K562 (cell line): ENCODE measurements at places on chromosomes 13 and 19. TPM values are rescaled to one million over a fixed set of nuclear protein-coding genes. Genes with fewer than 3 reads are reported as not detected.

- peaks cover 4% of the 10 kb centered on the region; the same call in 1 of the 3 replicates for H3K27me3 ChIP-seq
- no peaks in the 10 kb centered on the region for H3K36me3 ChIP-seq
- peak overlapping the region; percentile 40 for H3K4me3 ChIP-seq
Observed at GRCh38 chr19:1748115-1748872, 5.0 kb upstream of the ONECUT3 start.

PROZ gene
- total RNA-seq, result not detected in 2 replicates

CYP2A6 gene
- 0.31 and 0.65 TPM in 2 replicates for total RNA-seq

- H3K36me3 ChIP-seq, result no peaks in the 10 kb centered on the region
- H3K27ac ChIP-seq, result no peak overlapping the region; the same call in 2 of the 3 replicates
- peaks cover 11% of the 10 kb centered on the region; the same call in 2 of the 3 replicates for H3K4me1 ChIP-seq
- H3K27me3 ChIP-seq, result no peaks in the 10 kb centered on the region
- H3K4me3 ChIP-seq, result no peak overlapping the region
- peak; percentile 61 for DNase-seq
Observed at GRCh38 chr19:38551450-38551813, 66.3 kb downstream of the MAP4K1 start.

PSG7 gene
- not detected in 2 replicates for total RNA-seq

DNA sequence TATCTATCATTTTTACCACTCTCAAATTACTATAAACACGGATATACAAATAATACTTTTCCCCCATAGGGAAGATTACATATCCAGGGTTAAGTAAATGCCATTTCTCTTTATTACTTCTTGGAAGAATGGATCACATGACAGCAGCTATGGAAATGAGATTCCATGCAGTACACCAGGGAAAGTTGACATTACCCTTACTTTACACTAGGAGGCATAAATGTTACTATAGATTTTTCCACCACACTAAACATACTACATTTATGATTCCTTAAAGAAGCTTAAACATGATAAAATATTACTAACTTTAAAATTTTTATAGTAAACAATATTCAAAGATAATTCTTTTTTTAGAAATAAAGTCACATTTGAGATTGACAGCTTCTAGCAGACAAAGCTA lies 611.4 kb downstream of the PCDH9 start:
- no peaks in the 10 kb centered on the region for H3K27me3 ChIP-seq
- H3K36me3 ChIP-seq, result no peaks in the 10 kb centered on the region
- H3K4me1 ChIP-seq, result no peaks in the 10 kb centered on the region

DNA sequence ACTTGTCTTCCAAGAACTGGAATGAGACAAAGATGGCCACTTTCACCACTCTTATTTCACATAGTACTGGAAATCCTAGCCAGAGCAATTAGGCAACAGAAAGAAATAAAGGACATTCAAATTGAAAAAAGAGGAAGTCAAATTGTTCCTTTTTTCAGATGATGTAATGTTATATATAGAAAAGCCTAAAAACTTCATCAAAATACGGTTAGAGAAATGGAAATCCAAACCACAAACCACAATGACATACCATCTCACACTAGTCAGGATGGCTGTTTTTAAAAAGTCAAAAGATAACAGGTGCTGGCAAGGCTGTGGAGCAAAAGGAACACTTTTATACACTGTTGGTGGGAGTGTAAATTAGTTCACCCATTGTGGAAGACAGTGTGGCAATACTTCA lies 113.3 kb upstream of the SPRY2 start:
- DNase-seq, result no peak
- H3K27ac ChIP-seq, result no peak overlapping the region
- no peaks in the 10 kb centered on the region for H3K4me1 ChIP-seq
- H3K36me3 ChIP-seq, result no peaks in the 10 kb centered on the region
- H3K4me3 ChIP-seq, result no peak overlapping the region
- no peaks in the 10 kb centered on the region for H3K27me3 ChIP-seq

- no peak for DNase-seq
- no peaks in the 10 kb centered on the region for H3K36me3 ChIP-seq
- no peak overlapping the region for H3K27ac ChIP-seq
- H3K4me1 ChIP-seq, result no peaks in the 10 kb centered on the region
- H3K27me3 ChIP-seq, result no peaks in the 10 kb centered on the region; the same call in 1 of the 2 replicates
Observed at GRCh38 chr13:50780201-50781015, 63.1 kb downstream of the DLEU7 start.

GRCh38 chr13:24921881-24922280 lies 157.9 kb downstream of the RNF17 start:
- DNase-seq, result no peak
- no peaks in the 10 kb centered on the region for H3K27me3 ChIP-seq
- peak overlapping the region; percentile 75 for H3K4me3 ChIP-seq

- no peaks in the 10 kb centered on the region for H3K4me1 ChIP-seq
- no peak overlapping the region for H3K27ac ChIP-seq
- no peaks in the 10 kb centered on the region for H3K36me3 ChIP-seq
- no peak for DNase-seq
Observed at GRCh38 chr13:43364210-43365038, 341.0 kb downstream of the DNAJC15 start.

ZNF560 gene
- 0.09 TPM in 1 of 2 replicates, not detected in the other for total RNA-seq

GRCh38 chr19:1103132-1103707 lies 574 bp upstream of the GPX4 start:
- peaks cover 31% of the 10 kb centered on the region; the same call in 2 of the 3 replicates for H3K36me3 ChIP-seq
- H3K27ac ChIP-seq, result peak overlapping the region; percentile 71
- no peak for DNase-seq
- H3K4me1 ChIP-seq, result peaks cover 33% of the 10 kb centered on the region
- no peaks in the 10 kb centered on the region for H3K27me3 ChIP-seq
- peak overlapping the region; percentile 24; the same call in 1 of the 2 replicates for H3K4me3 ChIP-seq

GRCh38 chr13:96216543-96216942 lies 126.6 kb downstream of the HS6ST3 start:
- no peaks in the 10 kb centered on the region for H3K27me3 ChIP-seq
- H3K27ac ChIP-seq, result no peak overlapping the region
- no peaks in the 10 kb centered on the region for H3K36me3 ChIP-seq
- peak; percentile 1 for DNase-seq
- no peaks in the 10 kb centered on the region for H3K4me1 ChIP-seq

FUT6 gene
- not detected in 2 replicates for total RNA-seq

- H3K27me3 ChIP-seq, result no peaks in the 10 kb centered on the region
- H3K4me1 ChIP-seq, result no peaks in the 10 kb centered on the region
- H3K4me3 ChIP-seq, result no peak overlapping the region
- H3K36me3 ChIP-seq, result no peaks in the 10 kb centered on the region
Observed at GRCh38 chr13:84997858-84998257, 801.4 kb downstream of the SLITRK6 start.

ERF gene
- 72.7 and 75.4 TPM in 2 replicates for total RNA-seq

DNA sequence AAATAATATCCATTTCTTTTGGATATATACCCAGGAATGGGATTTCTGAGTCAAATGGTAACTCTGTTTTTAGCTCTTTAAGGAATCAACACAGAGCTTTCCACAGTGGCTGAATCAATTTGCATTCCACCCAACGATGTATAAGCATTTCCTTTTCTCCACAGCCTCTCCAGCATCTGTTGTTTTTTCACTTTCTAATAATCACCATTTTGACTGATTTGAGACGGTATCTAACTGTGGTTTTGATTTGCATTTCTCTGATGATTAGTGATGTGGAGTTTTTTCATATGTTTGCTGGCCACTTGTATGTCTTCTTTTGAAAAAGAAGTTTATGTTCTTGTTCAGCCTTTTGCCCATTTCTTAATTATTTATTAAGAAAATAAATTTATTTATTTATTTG lies 352.2 kb upstream of the OBI1 start:
- no peak for DNase-seq
- H3K4me3 ChIP-seq, result no peak overlapping the region
- no peaks in the 10 kb centered on the region for H3K4me1 ChIP-seq
- H3K27me3 ChIP-seq, result no peaks in the 10 kb centered on the region
- H3K36me3 ChIP-seq, result no peaks in the 10 kb centered on the region

GRCh38 chr13:23674795-23675640 lies 104.8 kb downstream of the TNFRSF19 start:
- no peak for DNase-seq
- no peak overlapping the region for H3K4me3 ChIP-seq
- no peak overlapping the region for H3K27ac ChIP-seq
- no peaks in the 10 kb centered on the region for H3K27me3 ChIP-seq

FBL gene
- 761 and 811 TPM in 2 replicates for total RNA-seq

DNA sequence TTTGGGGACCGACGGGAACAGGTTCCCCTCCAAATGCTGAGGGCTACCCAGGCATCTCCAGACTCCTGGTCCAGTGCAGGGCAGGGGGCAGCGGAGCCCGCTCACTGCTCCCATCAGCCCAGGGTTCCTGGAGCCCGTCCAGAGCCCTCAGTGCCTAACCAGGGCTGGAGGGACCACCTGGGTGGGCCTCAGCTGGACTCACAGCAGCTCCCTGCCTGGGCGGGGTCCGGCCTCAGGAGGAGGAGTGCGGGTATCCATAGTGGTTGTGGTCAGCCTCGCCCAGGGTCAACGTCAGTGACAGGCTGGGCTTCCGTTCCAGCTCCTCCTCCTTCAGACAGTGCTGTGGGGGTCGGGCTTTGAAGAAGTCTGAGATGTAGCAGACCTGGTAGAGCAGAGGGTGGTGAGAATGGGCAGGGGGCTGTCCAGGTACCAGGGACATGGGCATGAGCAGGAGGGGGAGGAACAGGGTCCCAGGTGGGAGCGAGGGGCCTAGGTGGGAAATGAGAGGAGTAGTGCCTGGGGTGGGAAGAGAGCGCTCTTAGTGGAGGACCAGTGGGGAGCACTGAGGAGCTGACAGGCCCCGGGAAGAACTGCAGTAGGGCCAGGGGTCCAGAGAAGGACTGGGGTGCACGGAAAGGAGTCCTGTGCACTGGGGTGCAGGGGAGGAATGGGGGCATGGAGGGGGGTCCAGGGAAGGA lies 9.9 kb downstream of the PLPP2 start:
- DNase-seq, result peak; percentile 19
- H3K27me3 ChIP-seq, result peaks cover 3% of the 10 kb centered on the region; the same call in 2 of the 3 replicates
- no peaks in the 10 kb centered on the region for H3K36me3 ChIP-seq
- no peaks in the 10 kb centered on the region for H3K4me1 ChIP-seq
- H3K27ac ChIP-seq, result no peak overlapping the region

U2AF2 gene
- total RNA-seq, result 304 and 321 TPM in 2 replicates

- H3K36me3 ChIP-seq, result no peaks in the 10 kb centered on the region
- H3K27me3 ChIP-seq, result no peaks in the 10 kb centered on the region
- H3K27ac ChIP-seq, result no peak overlapping the region
- H3K4me3 ChIP-seq, result no peak overlapping the region
- no peaks in the 10 kb centered on the region for H3K4me1 ChIP-seq
Observed at GRCh38 chr13:96768524-96768923, 225.8 kb downstream of the OXGR1 start.

- DNase-seq, result no peak
- peaks cover 20% of the 10 kb centered on the region for H3K4me1 ChIP-seq
- no peaks in the 10 kb centered on the region for H3K27me3 ChIP-seq
- H3K27ac ChIP-seq, result no peak overlapping the region
- no peak overlapping the region for H3K4me3 ChIP-seq
- H3K36me3 ChIP-seq, result peaks cover 23% of the 10 kb centered on the region; the same call in 2 of the 3 replicates
Observed at GRCh38 chr19:38891771-38892170, 7.6 kb downstream of the SIRT2 start.

DNA sequence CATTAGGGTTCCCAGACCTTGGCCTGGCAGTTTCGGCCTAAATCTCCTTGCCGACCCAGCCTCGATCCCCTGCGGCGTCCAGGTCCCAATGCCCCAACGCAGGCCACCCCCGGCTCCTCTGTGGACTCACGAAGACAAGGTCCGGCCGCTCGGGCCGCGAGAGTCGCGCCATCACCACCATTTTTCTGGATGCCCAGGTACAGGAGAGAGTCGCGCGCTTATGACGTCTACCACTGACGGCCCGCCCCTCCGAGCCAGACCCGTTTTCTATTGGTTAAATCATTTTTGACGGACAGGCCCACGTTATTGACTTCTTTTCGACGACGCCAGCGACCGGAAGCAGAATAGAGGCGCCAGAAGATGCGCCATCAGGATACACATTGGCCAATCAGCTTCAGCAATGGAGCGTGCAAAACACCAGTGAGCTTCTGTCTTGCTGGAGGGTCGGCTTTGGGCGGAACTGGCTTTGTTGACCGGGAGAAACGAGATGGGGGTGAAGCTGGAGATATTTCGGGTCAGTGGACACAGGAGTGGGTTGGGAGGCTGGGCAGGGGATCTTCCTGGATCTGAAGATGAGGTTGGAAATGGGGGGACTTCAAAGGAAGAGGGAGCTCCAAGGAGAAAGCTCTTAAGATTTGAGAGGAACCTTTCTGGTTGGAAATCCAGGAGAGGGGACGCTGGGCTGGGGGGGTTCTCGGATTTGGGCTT lies at the start of the genes PET100 and XAB2:
PET100 (plus strand) TSS at position 447 of the 708 bp plus-strand sequence; CDS start at position 488, 41 bp downstream.
XAB2 (minus strand) TSS at position 199 of the 708 bp plus-strand sequence; CDS start at position 181, 18 bp downstream.
- H3K27ac ChIP-seq, result peak within 1 kb of the TSS; percentile 91
- peaks cover 37% of the 10 kb centered on the region; the same call in 2 of the 3 replicates for H3K36me3 ChIP-seq
- no peaks in the 10 kb centered on the region for H3K27me3 ChIP-seq
- peaks cover 32% of the 10 kb centered on the region for H3K4me1 ChIP-seq

GRCh38 chr13:46165485-46166223 lies 16.3 kb downstream of the LCP1 start:
- H3K4me1 ChIP-seq, result peaks cover 3% of the 10 kb centered on the region
- peaks cover 32% of the 10 kb centered on the region; the same call in 2 of the 3 replicates for H3K36me3 ChIP-seq
- no peaks in the 10 kb centered on the region for H3K27me3 ChIP-seq
- no peak overlapping the region for H3K4me3 ChIP-seq
- no peak for DNase-seq
